ENCODE measurements at places on chromosomes 11 and 22. TPM values are rescaled to one million over a fixed set of nuclear protein-coding genes. Genes with fewer than 3 reads are reported as not detected.

DNA sequence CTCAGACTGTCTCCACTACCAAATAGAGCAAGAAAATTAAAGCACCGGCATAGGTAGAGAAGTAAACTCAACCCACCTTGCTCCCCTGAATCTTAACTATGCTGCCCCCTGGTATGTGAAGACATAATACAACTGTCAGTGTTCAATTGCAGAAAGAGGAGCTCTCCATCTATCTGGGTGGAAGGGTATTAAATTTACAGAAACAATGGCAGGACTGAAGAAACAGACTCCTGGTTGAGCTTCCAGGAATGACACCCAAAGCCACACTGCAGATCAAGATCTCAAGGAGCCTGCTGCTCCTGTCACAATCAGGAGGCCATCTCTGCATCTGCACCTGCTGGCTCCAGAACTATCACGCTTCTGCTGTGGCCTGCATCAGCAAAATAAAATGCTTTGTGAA, 132.1 kb upstream of the BMAL1 start:
- no peak for DNase-seq

GRCh38 chr22:26027341-26027740, 141.9 kb upstream of the SEZ6L start:
- no peak for DNase-seq

DNA sequence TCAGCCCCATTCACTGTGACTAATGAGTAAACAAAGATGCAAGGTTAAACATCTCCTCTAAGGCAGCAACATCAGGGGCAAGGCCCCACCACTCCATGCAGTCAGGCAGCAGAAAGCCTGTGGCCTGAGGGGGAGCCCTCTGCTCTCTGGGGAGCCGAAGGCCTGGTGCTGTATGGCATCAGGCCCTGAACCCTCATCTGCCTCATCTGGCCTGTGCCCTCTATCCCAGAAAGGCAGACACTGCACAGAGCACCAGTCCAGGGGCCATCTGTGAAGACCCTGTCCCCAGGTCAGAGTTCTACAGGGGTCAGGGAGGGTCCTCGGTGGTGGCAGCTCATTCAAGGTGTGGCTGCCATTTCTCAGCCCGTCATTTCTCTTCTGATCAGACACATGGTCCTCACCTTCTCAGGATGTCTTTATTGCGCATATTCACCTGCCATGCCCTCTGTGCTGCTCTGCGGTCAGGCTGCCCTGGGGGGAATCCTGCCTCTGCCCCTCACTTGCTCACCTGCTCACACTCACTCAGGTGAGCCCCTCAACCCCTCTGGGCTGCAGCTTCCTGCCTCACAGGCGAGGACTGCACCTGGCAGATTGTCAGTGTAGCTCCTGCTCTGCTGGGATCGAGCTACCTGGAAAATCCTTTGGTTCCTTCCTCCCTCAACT, 103.1 kb upstream of the PITPNB start:
- peak; percentile 36 for DNase-seq

DNA sequence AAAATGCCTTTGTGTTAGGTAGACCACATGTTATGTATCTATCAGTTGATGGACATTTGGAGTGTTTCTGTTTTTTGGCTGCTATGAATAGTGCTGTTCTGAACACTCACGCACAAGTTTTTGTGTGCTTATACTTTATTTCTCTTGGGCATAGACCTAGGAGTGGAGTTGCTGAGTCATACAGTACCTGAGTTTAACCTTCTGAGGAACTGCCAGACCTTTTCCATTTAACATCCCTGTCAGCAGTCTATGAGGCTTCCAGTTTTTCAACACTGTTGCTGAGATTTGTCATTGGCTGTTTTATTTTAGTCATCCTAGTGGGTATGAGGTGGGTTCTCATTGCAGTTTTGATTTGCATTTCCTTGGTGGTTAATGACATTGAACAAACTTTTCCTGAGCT, 4.4 kb downstream of the CTTN start:
- DNase-seq = no peak

- DNase-seq = no peak
These were observed 226.3 kb downstream of the DDX10 start for GRCh38 chr11:108891143-108891542.

DNA sequence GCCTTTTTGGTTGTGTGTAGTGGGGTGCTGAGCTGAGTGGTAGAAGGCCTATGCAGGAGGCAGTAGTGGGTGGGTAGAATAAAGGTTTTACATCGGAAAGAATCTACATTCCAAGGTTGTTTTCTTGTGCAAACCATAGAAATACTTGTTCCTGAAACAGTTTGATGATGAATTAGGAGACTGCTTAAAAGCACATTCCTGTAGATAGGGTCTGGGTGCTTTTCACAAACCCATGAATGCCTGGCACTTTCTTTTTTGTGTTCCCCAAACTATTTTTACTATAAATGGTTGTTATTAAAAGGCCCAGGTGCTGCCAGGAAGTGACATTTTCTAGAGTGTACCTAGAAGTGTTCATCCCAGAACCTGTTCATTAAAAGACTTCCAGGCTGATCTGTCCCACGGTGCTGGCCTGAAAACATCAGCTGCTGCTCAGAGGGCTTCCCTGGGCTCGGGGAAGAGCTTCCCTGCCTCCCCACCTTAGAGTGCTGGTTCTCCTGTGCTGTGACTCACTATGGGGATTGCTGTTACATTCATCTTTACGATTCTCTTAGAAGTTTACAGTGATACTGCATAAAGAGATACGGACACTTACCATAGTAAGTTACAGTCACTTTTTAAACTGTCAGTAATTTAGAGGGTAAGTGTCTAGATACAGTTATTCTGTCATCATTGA, 27.9 kb downstream of the PPFIA1 start:
- no peak for DNase-seq

DNA sequence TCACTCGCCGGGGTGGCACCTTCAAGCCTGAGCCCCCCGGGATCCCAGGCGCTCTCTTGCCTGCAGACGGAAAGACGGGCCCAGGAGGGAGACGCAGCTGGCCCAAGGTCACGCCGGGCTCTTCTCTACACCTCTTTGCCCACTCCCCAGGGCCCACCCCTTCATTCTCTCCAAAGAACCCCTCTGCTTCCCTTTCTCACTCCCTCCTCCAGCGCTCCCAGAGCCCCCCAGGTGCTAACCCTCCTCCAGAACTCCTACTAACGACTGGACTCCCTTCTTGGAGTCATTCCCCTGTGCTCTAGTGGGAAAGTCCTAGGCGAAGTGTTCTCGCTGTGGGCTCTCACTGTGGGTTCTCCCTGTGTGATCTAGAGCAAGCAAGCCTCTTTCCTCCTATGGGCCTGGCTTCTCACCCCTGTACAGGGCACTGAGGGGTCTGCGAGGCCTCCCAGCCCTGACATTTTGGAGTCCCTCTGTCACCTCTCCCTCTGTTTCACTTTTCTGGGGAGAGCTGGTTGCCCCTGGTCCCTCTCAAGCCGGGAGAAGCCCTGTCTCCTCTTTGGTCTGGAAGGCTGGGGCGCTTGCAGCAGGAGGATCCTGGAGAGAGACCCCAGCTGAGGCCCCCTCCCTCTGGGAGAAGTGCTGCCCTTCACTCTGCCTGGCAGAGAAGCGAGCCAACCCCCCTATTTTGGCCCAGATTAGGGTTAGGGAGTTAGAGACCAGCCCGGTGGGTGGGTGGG, 858 bp downstream of the OAF start:
- DNase-seq = no peak

- DNase-seq = no peak
These were observed 14.5 kb downstream of the SERPINH1 start for GRCh38 chr11:75576499-75576918.

DNA sequence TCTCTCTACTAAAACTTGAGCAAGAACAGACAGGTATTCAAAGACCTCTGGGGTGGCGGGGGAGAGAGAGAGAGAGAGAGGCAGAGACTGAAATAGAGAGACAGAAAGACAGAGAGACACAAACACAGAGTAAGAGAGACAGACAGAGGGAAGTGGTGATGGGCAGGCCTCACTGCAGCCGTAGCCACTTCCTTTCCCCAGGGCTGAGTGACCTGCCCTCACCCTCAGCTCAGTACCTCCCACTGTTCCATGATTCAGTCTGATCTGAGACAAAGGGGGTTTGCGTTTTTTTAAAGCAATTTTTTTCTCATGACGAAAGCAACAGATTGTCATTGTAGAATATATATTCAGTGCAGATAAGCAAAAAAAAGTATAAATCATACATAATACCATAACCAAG, 607.9 kb upstream of the B3GAT1 start:
- DNase-seq = no peak

DNA sequence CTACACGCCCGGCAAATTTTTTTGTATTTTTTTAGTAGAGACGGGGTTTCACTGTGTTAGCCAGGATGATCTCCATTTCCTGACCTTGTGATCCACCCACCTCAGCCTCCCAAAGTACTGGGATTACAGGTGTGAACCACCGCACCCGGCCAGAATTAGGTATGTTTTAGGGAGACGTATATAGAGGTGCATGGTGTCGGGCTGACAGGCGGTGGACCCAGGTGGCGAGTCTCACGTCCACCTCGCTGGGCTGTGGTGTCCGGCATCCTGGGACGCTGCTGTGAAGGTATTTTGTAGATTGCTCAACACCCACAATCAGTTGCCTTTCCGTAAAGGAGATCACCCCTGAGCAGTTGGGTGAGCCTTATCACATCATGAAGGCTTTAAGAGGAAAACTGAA, 728.6 kb downstream of the BRD1 start:
- no peak for DNase-seq

DNA sequence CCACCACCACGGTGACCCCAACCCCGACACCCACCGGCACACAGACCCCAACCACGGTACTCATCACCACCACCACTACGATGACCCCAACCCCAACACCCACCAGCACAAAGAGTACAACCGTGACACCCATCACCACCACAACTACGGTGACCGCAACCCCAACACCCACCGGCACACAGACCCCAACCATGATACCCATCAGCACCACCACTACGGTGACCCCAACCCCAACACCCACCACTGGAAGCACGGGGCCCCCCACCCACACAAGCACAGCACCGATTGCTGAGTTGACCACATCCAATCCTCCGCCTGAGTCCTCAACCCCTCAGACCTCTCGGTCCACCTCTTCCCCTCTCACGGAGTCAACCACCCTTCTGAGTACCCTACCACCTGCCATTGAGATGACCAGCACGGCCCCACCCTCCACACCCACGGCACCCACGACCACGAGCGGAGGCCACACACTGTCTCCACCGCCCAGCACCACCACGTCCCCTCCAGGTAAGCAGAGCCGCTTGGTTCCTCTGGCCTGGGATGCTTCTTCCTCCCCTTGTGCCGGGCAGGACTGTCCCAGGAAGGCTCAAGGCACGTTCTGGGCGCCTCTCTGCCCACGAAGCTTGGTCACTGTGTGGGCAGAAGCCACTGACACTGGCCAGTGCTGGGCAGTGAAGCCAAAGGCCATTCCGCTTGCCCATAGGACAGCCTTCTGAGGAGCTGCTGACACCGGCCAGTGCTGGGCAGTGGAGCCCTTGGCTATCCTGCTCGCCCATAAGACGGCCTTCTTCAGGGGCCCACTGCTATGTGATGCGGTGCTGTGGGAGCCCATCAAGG, 25.1 kb downstream of the MUC2 start:
- DNase-seq = no peak

DNA sequence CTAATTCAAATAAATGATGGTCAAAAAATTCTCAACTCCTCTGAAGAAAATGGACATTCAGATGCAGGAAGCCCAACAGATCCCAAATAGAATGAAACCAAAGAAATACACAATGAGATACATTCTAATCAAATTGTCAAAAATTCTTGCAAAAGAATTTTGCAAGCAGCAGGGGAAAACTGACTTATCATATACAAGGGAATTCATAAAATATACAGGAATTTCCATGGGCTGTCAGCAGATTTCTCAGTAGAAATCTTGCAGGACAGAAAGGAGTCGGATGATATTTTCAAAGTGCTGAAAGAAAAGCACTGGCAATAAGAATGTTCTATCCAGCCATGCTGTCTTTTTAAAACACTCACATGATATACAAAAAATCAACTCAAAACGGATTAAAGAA, 194.6 kb upstream of the ZC3H12C start:
- DNase-seq = no peak

DNA sequence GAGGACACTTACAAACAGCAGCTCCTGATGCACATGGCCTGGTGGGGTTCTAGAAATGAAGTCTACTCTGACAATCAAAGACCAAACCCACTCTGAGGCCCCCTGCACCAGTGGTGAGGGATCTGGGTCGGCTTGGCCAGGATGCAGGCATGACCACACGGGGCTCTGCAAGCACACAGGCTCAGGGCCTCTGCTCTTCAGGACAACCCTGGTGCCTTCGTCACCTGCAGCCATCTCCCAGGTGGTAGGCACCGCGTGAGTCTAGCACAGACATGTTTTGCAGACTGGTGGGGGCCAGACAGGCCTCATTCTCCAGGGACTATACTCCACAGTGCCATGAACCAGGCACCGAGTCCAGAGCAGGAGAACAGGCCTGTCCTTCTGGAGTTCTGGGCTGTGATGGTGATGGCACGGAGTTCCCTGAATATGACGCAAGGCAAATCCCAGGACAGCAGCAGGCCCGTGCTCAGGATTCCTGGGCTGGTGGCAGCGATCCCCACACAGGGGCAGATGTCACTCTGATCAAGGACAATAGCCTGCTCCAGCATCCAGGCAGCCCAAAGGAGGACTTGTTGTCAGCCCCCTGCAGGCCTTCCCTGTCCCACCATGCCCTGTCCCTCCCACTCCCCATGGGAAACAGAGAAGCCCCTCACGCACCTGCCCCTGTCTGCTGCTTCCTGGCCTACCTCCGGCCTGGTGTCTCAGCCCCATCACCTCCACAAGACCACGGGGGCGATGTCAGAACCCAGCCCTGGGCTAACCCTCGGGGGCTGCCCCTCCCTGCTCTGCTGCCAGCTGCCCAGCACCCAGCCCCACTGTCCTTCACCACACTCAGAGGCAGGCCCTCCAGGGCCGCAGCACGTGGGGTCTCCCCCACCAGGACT, 36.1 kb downstream of the GNB1L start:
- peak; percentile 40 for DNase-seq

GRCh38 chr11:115030166-115030565, 351.8 kb downstream of the NXPE2 start:
- no peak for DNase-seq

DNA sequence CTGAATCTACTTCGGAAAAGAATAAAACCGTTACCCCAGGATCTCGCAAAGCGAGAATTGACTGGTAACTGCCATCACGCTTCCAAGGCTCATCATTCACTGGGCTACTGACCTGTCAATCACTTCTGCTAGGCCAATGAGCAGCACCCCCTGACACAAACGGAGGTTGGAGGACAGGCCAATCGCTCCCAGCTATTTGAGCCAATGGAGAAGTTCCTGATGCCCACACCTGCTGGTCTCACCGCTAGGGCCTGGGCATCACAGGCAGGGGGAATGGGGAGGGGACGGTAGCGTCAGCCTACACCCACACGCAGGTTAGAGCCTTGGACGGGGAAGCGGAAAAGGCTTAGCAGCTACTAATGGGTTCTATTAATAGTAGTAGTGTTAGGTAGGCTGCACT, 56.7 kb upstream of the CHST1 start:
- DNase-seq = no peak

GRCh38 chr11:65053827-65054508, 4.4 kb downstream of the NAALADL1 start:
- DNase-seq = no peak

- DNase-seq = no peak
These were observed 18.1 kb downstream of the MADD start for GRCh38 chr11:47288066-47288465.

- DNase-seq = no peak
These were observed 7.1 kb downstream of the DCPS start for GRCh38 chr11:126310992-126311310.

LYVE1 gene
- 25.6 TPM for total RNA-seq

TMEM126B gene
- 14.7 TPM for total RNA-seq

RFPL1 gene
- 0.45 TPM for total RNA-seq

LZTR1 gene
- total RNA-seq = 36.7 TPM

KIRREL3 gene
- total RNA-seq = 0.13 TPM

FAM180B gene
- not detected for total RNA-seq

CDC42BPG gene
- 1.2 TPM for total RNA-seq

DCHS1 gene
- 2.5 TPM for total RNA-seq

DTX4 gene
- 19.9 TPM for total RNA-seq

MRGPRF gene
- total RNA-seq = 3.4 TPM

LDHAL6A gene
- total RNA-seq = not detected

Data from left lobe of liver (tissue), 2 donors.